ENCODE measurements at places on chromosomes 4 and X.

DNA sequence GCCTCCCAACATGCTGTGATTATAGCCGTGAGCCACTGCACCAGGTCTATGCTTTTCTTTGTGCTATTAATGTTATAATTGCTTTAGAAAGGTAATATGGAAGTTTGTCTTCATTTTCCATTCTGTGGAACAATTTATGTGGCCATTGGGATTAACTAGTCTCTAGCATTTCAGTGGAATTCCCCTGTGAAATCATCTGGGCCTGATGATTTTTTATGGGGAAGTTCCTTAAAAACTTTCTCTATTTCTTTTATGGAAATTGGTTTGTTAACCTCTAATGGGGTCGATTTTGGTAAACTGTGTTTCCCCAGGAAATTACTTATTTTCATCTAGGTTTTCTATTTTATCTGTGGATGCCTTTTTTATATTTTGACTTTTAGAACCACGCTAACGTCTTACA lies 11.3 kb downstream of the TIMP1 start:
- no peak for DNase-seq

DNA sequence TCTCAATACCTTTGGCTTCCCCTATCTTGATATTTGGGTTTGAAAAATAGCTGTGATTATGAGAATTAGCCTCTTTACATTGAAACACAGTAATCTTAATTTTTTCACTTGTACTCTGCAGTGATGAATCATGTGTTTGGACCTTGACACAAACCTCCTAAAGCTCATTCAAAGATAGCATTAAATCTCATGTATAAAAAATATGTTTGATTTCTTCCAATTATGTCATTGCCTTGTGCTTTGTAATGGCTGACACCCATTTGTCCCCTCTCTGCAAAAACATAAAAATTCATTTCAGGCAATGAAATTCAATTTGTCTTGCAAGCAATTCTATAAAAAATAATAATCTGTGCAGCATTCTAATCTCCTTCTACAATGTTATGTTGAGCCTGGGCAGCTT lies 422.4 kb upstream of the BOD1L1 start:
- no peak for DNase-seq

DNA sequence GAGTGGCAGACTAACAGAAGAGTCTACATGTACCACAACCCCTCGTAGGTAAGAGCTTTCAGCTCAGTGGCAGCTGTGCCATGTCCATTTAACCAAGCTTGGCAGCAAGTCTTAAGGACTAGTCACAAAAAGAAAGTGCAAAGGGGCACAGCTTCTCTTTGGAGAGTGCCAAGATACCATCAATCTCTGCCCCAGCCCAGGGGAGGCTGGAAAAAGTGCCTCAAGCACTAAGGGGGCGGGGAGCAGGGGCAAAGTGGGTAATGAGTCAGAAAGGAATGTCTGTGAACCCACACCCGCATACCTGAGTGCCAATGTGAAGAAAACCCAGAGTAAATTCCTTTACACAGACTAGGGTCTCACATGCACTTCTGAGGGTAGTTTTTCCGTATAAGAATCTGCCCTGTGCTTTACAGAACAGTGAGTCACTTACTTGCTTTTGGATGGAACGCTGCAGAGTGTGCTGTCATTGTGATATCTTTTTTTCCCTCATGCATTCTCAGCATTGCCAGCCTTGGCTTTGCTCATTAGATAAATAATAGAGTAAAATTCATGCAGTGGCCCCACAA lies 219.8 kb downstream of the ZNF674 start:
- no peak for DNase-seq

GRCh38 chr4:78656968-78657445 lies 105.4 kb downstream of the ANXA3 start:
- DNase-seq: no peak

- DNase-seq: no peak
Observed at GRCh38 chrX:37905436-37906147, 58.2 kb upstream of the DYNLT3 start.

- DNase-seq: no peak
Observed at GRCh38 chr4:172362569-172362968, 549.4 kb downstream of the GALNTL6 start.

DNA sequence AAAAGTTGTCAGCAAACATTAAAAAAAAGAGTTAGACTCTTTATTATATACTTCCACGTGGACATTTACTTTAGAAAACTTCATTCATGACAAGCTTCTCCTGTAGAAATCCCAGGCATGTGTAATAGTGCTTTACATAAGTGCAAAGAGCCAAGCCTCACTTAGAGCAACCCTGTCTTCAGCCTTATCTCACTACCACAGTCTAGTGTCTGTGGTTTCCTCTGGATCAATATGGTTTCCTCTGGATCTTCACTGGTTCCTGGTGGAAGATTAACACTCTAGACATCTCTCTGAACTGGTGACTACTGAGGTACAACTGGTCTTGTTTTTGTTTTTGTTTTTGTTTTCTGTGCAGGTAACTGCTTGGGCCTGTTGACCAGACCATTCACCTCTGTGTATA lies 18.4 kb upstream of the ARMCX5 start:
- no peak for DNase-seq

DNA sequence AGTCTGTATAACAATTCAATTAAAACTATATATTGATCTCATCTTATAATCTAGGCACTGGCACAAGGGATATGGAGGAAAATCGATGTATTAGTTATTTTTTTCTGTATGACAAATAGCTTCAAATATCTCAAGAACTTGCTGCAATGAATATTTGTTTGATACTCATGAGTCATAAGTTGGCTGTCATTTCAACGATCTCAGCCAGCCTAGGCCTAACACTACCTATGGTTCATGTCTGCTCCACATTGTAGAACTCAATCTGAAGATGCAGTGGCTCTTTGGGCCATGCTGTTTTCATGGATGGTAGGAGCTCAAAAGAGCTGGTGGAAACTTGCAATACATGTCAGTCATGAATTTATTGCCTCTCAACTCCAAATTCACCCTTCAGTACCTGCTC lies 44.7 kb downstream of the MAGEB17 start:
- DNase-seq: no peak

DNA sequence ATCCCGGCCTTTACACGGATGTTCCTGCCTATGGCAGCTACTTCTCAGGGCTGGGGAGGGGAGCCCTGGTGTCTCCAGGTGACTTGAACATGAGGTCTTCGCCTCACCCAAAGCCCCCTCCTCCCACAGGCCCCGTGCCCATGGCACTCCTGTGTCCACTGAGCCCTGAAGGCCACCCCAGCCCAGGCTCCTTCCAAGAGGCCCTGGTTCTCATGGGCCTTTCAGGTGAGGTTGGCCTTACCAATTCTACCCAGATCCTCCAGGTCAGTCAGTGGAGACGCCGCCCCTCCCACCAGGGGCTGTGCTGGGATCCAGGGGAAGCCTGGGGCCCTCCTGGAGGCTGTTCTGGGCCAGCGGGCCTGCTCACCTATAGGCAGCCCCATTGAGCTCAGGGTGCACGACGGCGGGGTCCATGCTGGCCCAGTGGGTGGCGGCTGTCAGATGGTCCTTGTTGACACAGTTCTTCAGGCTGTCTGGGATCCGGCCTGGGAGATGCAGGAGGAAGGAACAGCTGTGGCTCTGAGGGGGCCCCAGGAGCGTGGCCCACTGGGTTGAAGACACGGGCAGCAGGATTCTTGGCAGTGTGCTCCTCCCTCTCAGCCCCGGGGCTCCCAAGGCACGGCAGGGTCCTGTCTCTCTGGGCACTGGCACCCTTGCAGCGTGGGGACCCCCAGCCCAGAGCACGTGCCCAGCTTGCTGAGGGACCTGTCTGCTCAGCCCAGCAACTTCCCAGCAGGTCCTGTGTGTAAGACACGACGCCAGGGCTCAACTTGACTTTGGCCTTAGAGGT lies 36.2 kb downstream of the CTBP1 start:
- DNase-seq: no peak

DNA sequence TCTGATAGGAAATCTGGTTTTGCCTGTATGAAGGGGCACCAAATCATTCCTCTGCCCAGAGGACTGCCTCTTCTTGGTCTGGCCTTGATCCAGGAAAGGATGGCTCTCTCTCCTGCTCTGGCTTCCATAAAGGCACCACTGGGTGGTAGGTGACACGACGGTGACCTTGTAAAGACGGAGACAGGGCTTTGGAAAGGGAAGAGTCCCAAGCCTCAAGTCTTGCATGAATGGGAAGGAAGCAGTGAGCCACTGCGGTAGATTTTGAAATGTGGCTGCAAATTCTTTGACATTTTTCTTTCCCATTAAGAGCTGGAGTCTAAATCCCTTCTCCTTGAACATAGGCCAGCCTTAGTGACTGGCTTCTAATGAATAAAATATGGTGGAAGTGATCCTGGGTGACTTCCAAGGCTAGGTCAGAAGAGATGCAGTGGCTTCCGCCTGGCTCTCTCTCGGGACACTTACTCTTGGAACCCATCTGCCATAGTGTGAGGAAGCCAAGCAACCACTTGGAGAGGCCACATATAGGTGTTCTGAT lies 347.4 kb downstream of the BCOR start:
- no peak for DNase-seq

GRCh38 chr4:34170946-34171345 lies 2073.4 kb downstream of the ARAP2 start:
- DNase-seq: no peak

DNA sequence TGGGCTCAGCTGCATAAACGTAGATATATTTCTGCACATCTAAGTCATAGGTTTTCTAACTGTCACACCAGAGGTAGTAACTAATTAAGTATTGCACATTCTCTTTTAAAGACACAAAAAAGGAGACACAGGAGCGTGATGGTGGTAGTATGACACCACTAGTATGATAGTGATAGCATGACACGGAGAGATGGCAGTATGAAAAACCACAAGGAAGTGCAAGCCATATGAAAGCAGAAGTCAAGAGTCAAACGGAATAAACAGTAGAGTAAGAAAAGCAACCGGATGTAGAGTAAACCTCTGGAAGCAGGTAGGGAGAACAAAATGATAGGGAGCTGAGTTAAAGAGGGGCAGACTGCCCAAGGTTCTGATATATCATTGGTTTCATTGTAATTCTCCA lies 382.2 kb upstream of the INTU start:
- DNase-seq: no peak

GRCh38 chr4:15888515-15888914 lies 50.0 kb downstream of the FGFBP1 start:
- no peak for DNase-seq

DNA sequence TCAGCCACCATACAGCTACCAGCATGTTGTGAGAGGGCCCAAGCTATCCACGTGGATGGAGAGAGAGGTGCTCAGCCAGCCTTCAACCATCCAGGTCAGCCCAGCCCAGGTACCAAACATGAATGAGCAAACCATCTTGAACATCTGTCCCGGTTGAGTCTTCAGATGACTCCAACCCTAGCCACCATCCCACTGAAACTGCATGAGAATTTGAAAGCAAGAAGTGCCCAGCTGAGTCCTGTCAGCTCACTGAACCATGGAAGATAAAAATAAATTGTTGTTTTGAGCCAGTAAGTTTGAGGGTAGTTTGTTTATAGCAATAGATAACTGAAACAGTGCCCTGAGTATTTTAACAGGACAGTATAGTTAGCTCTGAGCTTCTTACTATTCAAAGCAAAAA lies 7.3 kb upstream of the SEL1L3 start:
- DNase-seq: no peak

- DNase-seq: no peak
Observed at GRCh38 chr4:80989921-80990544, 40.5 kb upstream of the BMP3 start.

GRCh38 chr4:174996079-174996478 lies 77.9 kb downstream of the ADAM29 start:
- DNase-seq: no peak

DNA sequence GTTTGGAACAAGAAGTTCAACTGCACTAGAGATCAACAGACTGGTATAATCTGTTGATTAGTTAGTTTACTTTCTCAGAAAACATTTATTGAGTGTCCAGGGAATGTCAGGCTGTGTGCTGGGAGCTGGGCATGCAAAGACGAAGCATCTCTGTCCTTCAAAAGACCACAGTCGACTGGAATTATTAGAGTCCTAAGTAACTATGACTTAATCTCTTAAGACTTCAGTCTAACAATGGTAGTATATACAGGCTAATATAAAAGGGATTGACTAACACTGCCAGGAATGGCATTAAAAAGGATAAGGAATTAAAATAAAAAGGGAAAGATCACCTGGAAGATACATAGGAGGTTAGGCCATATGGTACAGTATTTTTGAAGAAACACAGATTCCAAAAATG lies 128.7 kb downstream of the WDFY3 start:
- no peak for DNase-seq

DNA sequence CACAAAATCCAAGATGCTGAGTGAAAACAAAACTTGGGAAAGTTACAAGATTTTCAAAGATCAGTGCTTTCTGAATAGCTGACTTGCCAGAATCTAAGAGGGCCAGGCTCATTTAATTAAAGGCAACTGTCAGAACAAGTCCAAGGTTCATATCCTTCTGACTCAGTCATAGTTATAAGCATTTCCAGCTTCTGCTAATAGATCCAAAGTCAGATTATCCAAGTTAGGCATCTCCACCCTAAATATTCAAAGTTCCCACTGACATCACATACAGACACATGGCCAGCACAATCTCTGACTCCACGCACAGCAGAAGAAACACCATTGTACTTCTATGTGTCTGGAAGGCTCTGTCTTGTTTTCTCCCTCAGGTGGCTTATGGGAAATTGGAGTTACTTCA lies 41.8 kb downstream of the GASK1B start:
- no peak for DNase-seq

- peak; percentile 6 for DNase-seq
Observed at GRCh38 chrX:47751670-47752069, 85.0 kb upstream of the ZNF81 start.

DNA sequence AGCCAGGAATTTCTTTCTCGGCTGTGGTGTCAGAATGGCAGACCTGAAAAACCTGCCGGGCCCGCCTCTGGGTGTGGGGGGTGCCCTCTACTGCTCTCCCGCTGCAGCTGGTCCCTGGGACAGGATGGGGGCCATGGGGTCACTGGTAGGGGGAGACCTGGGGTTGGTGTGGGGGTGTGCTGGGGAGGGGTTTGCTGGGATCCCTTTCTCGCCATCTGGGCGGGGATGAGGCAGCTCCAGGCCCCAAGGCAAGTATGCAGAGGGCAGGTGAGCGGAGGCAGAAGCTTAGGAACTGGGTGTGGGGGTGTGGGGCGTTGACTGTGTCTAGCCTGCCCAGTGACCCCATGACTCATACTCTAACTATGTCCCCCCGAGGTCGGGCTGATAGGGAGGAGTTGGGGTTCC lies 884 bp downstream of the CCDC120 start:
- DNase-seq: no peak

DNA sequence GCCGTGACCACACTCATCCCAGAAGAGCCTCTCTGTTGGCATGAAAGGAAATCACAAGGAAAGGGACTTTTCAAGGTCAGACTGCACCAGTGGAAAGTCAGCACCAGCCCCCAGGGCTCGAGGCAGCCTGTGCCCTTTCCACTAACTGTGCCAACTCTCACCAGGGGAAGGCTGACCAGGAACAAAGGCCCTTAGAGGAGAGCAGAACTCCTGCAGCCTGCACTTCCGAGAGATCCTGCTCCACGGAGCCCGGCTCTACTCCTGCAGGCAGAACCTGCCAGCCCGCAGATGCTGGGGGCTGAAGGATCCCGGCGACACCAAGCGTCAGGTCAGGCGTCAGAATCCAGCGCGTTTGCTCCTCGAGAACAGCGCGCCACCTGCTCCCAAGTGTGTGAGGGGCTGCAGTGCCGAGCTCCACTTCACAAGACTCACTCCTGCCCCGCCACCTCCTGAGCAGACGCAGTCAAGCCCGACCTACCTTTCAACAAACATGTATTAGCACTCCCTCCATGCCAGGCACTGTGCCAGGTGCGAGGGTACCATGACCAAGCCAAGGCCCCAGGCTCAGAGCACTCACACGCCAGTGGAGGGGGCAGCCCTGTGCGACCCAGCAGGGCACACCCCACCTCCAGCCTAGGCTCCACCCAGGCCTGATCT lies 13.6 kb upstream of the HELT start:
- DNase-seq: no peak

GRCh38 chr4:1826531-1827350 lies 29.2 kb downstream of the LETM1 start:
- DNase-seq: no peak

Data from CD4-positive, alpha-beta T cell treated with Interferon gamma for 1 hour (primary cell).